ENCODE measurements at places on chromosomes 16 and 17. TPM values are rescaled to one million over a fixed set of nuclear protein-coding genes. Genes with fewer than 3 reads are reported as not detected.

The C17orf113 gene
- 7.7 TPM for total RNA-seq

DNA sequence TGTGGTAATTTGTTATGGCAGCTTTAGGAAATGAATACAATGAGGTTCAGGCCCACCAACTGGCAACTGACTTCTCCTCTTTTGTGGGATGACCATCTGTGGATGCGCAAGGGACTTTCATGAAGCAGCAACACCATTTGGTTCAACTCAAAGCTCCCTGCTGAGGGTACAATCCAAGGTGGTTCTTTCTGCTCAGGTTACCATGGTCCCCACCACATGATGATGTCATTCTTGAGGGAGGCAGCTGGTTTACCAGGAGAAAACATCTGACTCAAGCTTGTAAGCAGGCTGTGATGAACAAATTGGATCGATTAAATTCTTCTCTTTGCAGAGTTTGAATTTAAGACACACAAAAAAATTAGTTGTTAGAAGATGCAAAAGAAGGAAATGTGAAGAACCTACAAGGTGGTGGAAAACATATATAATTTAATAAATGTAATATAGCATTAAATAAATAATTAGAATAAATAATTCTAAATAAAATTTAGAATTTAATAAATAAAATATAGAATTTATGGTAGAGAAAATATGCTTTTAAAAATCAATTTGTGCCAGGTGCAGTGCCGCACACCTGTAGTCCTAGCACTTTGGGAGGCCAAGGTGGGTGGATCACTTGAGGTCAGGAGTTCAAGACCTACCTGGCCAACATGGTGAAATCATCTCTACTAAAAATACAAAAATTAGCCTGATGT, 67.6 kb upstream of the ANKFN1 start:
- DNase-seq, result no peak
- H3K4me1 ChIP-seq, result no peaks in the 10 kb centered on the region
- no peak overlapping the region for H3K27ac ChIP-seq
- no peak overlapping the region for H3K4me3 ChIP-seq

DNA sequence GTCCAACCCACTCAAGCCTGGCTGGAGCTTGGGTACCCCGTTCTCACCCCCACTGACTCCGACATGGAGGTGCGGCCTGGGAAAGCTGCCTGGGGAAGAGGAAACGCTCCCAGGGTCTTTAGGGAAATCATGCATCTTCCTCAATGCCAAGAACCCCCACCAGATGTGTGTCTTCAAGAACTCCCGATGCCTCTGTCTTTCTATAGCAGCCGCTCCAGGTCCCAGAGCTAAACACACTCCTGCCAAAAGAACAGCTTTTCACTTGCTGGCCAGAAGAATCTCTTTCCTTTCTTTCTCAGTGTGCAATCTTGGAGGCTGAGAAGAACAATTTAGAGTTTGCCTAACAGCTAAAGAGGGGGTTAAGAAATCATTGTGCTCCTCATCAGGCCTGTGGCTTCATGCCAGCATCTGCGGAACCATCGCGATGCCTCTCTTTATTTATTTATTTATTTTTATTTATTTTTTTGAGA, 41.1 kb upstream of the MTSS2 start:
- peaks cover 18% of the 10 kb centered on the region for H3K4me1 ChIP-seq
- H3K27ac ChIP-seq, result no peak overlapping the region
- no peak for DNase-seq
- no peak overlapping the region for H3K4me3 ChIP-seq
- H3K36me3 ChIP-seq, result no peaks in the 10 kb centered on the region

The HSD17B1 gene
- 14.4 TPM for total RNA-seq

The ZNF469 gene
- total RNA-seq, result 2.2 TPM

The USP43 gene
- 7.2 TPM for total RNA-seq

DNA sequence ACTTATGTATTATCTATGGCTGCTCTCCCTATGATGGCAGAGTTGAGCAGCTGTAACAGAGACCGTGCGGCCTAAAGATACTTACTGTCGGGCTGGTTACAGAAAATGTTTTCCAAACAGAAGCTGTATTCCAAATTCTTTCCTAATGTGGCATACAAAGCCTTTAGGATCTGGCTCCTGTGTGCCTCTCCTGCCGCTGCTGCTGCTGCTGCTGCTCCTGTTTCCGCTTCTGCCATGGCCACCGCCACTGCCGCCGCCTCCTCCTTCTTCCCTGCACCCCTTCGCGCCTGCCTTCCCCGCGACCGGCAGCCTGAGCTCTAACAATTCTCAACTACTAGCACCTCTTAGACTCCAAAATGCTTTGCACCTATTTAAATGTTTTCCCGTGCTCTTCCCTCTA, 263.9 kb upstream of the TBX2 start:
- no peaks in the 10 kb centered on the region for H3K27me3 ChIP-seq
- DNase-seq, result no peak
- no peaks in the 10 kb centered on the region for H3K36me3 ChIP-seq
- no peaks in the 10 kb centered on the region for H3K4me1 ChIP-seq
- no peak overlapping the region for H3K27ac ChIP-seq

The NPW gene
- total RNA-seq, result 8.2 TPM

DNA sequence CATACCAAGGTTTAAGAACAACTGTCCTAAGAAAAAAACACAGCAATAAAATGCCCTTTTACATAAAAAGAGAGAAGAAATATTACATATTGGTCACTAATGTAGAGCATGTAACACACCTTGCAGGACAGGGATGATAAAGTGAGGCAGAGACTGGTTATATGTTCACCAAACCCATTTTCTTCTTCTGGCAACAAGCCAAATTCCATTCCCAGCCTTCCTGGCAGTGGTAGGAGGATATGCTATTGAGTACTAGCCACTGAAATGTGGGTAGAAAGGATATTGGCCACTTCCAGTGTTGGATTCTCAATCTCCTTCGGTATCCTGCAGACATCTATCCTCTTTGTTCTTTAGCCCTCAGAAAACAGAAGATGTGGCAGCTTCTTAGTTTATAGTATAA, 105.2 kb upstream of the SHISA6 start:
- no peak for DNase-seq
- H3K36me3 ChIP-seq, result no peaks in the 10 kb centered on the region
- H3K27ac ChIP-seq, result no peak overlapping the region

The MYH13 gene
- 0.37 TPM for total RNA-seq

DNA sequence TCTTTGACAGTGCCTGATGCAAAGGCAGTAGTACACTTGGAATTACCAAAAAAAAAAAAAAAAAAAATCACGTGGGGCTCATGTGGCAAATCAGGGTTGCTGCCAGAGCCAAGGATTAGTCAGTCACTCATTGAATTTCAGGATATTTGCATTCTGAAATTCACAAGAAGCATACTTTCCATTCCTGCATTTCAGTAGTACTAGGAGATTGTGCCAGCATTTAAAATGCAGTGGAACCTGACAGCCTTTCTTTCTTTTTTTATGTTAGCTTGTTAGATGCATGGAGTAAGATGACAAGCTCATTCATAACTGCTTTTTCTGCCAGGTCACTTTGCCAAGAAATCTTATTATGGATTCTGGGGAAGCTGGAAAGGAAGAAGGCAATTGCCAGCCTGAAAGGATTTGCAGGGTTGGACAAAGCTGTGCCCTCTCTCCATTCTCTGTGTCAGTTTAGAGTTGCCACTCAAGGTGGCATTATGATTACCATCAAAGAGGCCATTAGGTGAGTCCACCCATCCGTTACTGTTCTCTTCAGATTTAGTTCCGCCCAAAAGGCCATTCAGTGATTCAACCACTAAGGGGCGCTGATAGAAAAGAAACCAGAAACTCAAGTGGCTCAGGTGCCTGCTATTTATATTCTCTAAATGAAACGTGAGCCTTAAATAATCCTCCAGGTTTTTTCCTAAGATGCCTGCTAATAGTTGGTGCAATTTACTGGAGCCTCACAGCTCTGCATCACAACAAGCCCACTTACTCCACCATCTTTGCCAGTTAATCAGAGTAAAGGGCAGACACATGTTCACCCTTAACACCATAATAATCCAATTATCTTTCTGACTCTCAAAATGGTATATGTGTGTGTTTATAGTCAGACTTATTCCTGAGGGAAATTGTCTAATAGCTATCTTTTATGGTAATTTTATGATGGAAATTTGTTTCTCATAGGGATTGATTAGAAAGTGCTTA, 59.0 kb downstream of the TANGO6 start:
- H3K4me1 ChIP-seq, result no peaks in the 10 kb centered on the region
- no peaks in the 10 kb centered on the region for H3K36me3 ChIP-seq
- DNase-seq, result peak; percentile 60
- no peak overlapping the region for H3K27ac ChIP-seq
- H3K27me3 ChIP-seq, result no peaks in the 10 kb centered on the region

The SNX11 gene
- 23.1 TPM for total RNA-seq

DNA sequence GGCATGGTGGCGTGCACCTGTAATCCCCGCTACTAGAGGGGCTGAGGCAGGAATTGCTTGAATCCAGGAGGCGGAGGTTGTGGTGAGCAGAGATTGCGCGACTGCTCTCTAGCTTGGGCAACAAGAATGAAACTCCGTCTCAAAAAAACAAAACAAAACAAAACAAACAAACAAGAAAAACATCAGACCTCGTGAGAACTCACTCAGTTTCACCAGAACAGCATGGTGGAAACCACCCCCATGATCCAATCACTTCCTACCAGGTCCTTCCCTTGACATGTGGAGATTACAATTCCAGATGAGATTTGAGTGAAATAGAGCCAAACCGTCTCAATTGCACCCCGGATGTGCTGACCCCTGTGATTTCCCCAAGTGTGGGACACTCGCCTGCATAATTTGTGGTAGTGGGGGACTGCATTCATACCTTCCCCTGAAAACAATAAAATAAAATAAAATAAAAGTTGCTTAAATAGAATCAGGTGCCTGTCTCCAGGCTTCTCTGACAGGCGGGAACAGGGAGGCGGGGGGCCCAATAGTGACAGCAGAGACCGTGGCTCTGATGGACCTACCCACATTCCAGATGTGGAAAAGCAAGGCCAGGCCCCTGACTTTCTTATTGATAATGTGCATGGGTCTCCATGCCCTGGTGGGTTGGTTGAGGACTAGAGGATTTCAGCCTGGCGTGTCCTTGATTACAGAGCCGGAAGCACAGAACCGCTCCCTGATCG, 13.1 kb downstream of the ZSCAN10 start:
- no peaks in the 10 kb centered on the region for H3K36me3 ChIP-seq
- H3K27me3 ChIP-seq, result no peaks in the 10 kb centered on the region
- no peak overlapping the region for H3K4me3 ChIP-seq
- peaks cover 20% of the 10 kb centered on the region for H3K4me1 ChIP-seq
- no peak for DNase-seq

The TBX6 gene
- total RNA-seq, result 1.3 TPM

The CCL17 gene
- total RNA-seq, result not detected

- no peak overlapping the region for H3K4me3 ChIP-seq
- DNase-seq, result no peak
- H3K4me1 ChIP-seq, result no peaks in the 10 kb centered on the region
- H3K27ac ChIP-seq, result no peak overlapping the region
- no peaks in the 10 kb centered on the region for H3K36me3 ChIP-seq
Observed at GRCh38 chr16:51508490-51509212, 357.6 kb upstream of the SALL1 start.

The CCDC78 gene
- 6.1 TPM for total RNA-seq

The CBLN1 gene
- total RNA-seq, result 35.4 TPM

- H3K27me3 ChIP-seq, result no peaks in the 10 kb centered on the region
- H3K27ac ChIP-seq, result no peak overlapping the region
- no peak overlapping the region for H3K4me3 ChIP-seq
- no peak for DNase-seq
Observed at GRCh38 chr17:70208825-70209555, 39.7 kb downstream of the KCNJ2 start.

- H3K36me3 ChIP-seq, result no peaks in the 10 kb centered on the region
- no peak for DNase-seq
- peaks cover 11% of the 10 kb centered on the region for H3K4me1 ChIP-seq
- H3K27ac ChIP-seq, result no peak overlapping the region
Observed at GRCh38 chr17:27797390-27798091, 2.8 kb downstream of the NOS2 start.

DNA sequence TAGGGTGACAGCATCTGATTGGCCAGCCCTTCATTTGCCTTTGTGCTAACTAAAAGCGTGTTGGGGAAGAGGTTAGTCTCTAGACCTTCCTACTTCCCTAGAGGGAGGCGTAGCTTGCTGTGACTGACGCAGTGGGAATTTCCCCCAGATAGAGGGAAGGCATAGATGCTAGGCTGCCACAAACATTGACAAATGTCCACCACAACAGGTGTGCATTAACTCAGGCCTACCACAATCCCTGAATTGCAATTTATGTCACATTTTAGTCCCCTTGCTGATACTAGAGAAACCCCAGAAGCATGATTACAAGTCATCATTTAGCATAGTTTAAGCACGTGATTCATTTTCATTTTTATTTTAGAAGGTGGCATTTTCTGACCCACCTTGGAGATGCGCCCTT, 76.3 kb upstream of the WSB1 start:
- DNase-seq, result no peak
- no peaks in the 10 kb centered on the region for H3K27me3 ChIP-seq
- H3K4me1 ChIP-seq, result no peaks in the 10 kb centered on the region
- H3K27ac ChIP-seq, result no peak overlapping the region
- no peak overlapping the region for H3K4me3 ChIP-seq

- no peaks in the 10 kb centered on the region for H3K27me3 ChIP-seq
- H3K27ac ChIP-seq, result no peak overlapping the region
- H3K36me3 ChIP-seq, result no peaks in the 10 kb centered on the region
- H3K4me3 ChIP-seq, result no peak overlapping the region
Observed at GRCh38 chr16:63059676-63060075, 1023.4 kb upstream of the CDH8 start.

All from testis (tissue), 5 donors.